Hindlimb muscle (tissue), 1 donor: ENCODE measurements at places on chromosomes 2 and 18.

DNA sequence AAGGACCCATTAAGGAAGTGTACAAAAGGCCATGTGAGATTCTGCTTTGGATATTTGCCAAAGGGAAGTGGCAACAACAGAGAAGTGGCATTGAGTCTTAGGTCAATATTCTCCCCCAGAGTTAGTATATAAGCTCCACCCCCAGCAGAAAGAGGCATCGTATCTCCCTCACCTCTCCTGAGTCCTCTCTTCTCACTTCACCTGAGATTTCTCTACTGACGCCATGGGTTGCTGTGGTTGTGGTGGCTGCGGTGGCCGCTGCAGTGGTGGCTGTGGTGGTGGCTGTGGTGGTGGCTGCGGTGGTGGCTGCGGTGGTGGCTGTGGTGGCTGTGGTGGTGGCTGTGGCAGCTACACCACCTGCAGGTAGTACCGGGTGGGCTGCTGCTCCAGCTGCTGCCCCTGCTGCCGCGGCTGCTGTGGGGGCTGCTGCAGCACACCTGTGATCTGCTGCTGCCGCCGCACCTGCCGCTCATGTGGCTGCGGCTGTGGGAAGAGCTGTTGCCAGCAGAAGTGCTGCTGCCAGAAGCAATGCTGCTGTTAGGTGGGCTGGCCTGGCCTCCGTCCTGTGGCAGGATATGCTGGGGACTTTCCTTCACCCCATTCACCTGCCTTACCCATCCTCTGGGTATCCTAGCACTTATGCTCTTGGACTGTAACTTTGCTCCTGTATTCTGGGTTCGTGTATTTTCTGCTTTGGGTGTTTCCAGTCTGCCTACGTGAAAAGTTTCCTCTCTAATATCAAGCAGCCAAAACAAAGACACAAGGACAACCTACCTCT is 5.9 kb downstream of the SCYGR3 start:
- peak; percentile 18 for DNase-seq

- no peak for DNase-seq
Measured at GRCh38 chr2:239263669-239264491, 136.9 kb downstream of the HDAC4 start.

DNA sequence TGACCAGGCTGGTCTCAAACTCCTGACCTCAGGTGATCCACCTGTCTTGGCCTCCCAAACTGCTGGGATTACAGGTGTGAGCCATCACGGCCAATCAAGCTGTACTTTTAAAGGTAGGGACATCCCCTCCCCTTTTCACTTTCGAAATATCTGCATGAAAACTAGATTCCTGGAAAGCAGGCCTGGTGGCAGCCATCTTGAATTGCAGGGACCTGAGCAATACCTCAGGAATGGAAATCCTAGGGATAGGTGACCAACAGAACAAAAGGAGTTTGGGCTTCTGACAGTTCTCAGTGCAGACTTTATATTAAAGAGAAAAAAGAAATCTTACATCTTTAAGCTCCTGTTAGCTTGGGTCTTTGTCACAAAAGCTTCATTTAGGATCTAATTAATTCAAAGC is 62.6 kb downstream of the KLF7 start:
- DNase-seq, result no peak

DNA sequence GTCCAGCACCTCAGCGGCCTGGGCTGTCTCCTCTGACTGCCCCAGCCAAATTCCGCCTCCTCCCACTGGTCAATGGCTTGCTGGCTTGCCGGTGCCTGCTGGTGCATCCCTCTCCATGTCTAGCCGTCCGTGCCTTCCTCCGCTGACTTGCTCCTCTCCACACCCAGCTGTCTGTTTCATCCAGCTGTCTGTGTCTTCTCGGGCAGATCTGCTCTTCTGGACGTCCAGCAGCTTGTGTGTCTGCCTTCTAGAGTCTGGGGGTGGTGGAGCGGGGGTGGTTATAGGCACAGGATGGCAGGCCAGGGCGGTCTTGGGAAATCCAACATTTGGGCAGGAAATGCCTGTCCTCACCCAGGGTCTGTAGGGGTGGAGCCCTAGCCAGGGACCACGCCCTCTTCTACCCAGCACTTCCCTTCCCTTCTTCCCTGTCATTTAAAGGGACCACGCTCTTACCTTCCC is 369.2 kb downstream of the GALNT13 start:
- no peak for DNase-seq

GRCh38 chr2:70069049-70069448 is 18.2 kb upstream of the PCBP1 start:
- DNase-seq, result no peak

DNA sequence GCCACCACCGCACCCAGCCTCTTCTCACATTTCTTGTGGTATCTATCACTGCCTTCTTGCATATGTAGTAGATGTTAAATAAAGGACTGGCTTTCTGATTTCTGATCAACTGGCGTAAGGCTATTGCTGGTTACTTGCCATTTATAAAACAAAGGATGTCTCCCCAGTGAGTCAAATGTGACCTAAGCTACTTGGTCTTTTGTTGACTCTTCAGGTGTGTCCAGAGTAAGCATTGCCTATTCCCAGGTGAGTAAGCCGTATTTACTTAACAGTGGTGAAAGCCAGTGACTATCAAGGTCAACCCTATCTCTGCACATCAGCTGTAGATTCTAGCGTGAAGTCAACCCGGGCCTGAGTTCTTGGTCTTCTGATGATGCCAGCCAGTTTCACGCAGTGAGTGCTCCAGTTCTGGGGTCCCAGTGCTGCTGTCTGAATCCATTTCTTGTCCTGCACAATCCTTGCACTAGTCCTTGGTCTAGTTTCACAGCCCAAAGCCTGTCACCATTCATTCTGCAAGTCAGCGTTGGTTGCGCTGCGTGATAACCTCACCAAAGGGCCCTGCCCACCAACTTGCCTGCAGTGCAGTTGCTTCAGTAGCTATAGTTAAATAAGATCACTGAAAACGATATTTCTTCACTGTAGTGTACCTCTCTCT is 120.2 kb downstream of the GBX2 start:
- no peak for DNase-seq

GRCh38 chr2:69166812-69167468 is 154.0 kb downstream of the ANTXR1 start:
- DNase-seq, result no peak

- no peak for DNase-seq
Measured at GRCh38 chr2:196079052-196079451, 10.4 kb upstream of the DNAH7 start.

- DNase-seq, result no peak
Measured at GRCh38 chr2:62736899-62737559, 31.5 kb downstream of the EHBP1 start.

DNA sequence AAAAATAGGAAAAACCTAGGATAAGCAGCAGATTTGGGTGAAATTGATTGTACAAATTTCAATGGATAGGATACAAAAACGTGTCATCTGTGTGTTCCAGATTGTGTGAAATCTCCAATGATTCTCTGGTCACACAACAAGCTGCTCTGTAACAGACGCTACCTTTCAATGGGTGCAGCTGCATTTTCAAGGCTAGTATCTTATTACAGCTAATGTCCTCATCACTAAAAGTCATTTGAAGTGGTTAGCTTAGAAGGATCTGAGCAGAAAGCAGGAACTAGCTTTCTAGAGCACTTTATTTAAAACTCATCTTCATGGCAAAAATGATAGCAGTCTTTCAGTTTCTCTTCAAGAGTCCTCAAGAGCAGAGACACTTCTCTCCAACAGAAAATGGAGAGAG is 364.6 kb downstream of the LRP1B start:
- DNase-seq, result no peak

DNA sequence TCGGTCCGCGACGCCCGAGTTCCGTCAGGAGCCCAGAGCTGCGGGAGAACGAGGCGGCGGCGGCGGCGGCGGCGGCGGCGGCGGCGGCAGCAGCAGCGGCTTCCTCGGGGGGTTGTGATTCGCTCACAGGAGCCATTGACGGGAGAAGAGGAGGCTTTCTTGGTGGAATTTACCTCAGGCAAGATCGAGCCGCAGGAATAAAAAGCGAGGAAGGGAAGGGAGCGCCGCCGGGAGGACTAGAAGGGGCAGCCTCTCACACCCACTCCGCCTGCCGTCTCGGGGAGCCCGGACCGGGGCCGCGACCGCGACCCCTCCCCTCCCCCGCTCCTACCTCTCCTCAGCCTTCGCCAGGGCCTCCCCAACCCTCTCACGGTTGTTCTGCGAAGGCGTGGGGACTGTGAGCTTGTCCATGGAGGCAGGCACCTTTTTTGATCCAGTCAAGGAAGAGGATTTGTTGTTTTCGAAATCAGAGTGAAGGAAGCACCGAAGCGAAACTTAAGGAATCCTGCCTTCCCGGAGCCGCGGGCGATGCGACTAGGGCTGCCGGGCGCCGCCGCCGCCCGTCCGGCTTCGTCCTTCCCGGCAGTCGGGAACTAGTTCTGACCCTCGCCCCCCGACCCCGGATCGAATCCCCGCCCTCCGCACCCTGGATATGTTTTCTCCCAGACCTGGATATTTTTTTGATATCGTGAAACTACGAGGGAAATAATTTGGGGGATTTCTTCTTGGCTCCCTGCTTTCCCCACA is 506 bp downstream of the BMPR2 start:
- DNase-seq, result peak; percentile 52

GRCh38 chr2:236825989-236826510 is 256.4 kb downstream of the ACKR3 start:
- DNase-seq, result no peak

DNA sequence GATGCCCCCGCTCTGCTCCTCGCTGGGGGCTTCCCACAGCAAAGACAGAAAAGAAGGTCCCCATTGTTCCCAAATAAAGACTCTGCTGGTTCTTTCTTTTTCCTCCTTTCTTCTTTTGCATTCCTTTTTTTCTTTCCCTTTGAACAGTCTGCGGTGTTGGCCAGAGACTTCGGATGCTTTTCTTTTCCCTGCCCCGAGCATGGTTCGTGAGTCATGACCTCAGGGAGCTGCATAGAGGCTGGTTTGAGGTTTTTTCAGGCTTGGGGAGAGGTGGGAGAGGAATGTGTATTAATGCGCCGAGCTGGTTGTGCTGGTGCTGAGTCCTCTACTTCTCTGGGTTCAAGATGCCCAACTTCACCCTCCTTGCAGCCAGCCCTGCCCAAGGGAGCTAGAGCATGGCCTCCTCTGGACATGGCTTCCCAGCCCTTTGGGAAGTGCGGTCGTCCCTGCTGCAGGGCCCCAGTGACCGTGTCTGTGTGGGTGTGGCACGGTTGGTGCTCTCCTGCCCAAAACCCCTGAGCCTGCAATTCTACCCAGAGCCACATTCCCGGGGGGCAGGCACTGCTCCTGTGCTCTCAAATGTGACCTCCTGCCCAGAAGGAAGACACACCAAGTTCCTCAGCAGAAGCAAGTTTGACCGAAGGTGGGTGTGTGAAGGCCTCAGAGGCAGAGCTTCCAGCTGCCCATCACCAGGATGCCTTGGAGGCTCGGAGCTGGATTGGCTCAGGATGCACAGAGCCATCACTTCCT is 9.0 kb upstream of the ARHGEF4 start:
- DNase-seq, result no peak

DNA sequence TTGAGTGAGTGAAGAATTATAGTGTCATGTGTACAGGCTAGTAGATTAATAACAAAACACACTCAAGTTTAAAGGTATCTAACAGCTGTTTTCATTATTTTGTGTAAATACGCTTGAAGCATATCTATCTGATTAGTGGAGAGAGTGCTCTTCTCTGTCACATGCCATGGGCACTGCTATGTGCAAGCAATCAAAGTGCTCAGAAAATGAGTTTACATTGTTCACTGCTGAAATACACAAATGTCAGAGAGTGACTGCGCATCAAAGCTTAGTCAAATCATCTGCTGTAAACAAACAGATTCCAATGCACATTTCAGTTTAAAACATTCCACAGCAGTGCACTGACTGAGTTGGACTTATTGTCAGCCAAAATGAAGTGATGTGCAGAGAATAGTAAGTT is 423.4 kb downstream of the ZEB2 start:
- DNase-seq, result no peak

GRCh38 chr18:49274188-49274714 is 186.2 kb downstream of the DYM start:
- DNase-seq, result no peak

DNA sequence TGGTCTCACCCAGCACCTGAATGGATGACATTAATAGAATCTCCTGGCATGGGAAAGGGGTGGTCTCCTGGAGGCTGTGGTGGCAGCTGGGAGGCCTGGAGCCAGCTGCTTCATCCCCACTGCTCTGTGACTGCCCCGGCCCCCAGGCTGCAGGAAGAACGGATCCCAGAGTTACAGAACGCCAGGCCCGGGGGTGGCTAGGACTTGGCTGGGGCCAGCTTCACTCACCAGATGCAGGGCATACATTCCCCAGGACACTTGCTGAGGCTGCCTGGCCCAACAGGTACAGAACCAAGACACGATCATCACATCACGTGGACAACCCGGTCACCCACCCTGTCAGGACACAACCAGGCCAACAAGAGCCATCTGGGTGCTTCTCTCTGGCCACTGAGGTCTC is 178.6 kb upstream of the SALL3 start:
- DNase-seq, result no peak
